GM12892 (cell line): ENCODE measurements at places on chromosomes 2 and 18.
A peak's percentile ranks its signal among the peaks of the same experiment; 100 is the strongest.

- DNase-seq, result no peak
Observed at GRCh38 chr2:96969321-96969720, 17.1 kb downstream of the FAM178B start.

DNA sequence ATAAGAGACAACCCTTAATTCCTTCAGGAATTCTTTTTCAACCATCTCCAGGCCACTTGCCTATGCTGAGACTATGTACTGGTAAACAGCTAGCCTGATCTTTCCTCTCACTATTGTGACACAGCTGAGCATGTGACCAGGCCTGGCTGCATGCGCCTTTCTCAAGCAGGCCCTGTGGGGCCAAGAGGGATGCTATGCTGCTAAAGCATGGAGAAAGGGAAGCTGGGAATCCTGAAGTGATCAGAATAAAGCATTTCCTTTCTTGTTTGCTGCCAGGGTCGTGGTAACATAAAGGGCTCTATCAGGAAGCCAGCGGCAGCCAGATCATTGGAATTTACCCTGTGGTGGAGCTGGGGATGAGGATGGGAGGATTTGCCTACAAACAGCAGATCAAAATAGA lies 29.8 kb upstream of the LCLAT1 start:
- no peak for DNase-seq

- no peak for DNase-seq
Observed at GRCh38 chr2:147442816-147443215, 402.0 kb upstream of the ACVR2A start.

DNA sequence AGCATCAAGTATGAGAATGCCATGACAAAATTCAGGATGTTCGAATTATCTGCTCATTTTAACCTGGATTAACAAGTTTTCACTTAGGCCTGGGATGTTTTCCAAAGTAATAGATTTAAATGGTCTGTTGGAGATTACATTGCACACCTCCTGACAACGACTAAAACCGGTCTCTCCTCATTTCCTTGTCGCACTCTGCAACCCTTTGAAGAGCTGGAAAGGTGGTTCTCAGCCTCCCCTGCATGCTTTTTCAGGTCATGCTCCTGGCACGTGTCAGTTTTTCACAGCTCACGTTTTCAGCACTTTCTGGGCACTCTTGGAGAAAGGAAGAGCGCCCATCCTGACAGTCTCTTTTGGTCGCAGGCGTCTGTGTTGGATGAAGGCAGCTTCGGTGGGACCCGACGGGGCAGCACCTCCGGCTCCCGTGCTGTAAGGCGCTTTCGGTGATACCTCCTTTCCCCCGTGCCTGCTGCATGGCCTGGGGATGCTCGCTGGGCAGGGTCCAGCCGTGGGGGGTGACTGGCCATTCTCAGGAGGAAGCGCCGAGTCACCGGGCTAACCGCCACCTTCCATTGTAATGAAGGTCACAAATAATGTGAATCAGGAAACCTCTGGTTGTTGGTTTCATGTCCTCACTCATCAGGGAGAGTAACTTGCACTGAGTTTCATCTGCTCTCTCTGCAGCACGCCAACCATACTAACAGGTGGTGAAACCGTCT lies 63.5 kb upstream of the RBM44 start:
- DNase-seq, result no peak

DNA sequence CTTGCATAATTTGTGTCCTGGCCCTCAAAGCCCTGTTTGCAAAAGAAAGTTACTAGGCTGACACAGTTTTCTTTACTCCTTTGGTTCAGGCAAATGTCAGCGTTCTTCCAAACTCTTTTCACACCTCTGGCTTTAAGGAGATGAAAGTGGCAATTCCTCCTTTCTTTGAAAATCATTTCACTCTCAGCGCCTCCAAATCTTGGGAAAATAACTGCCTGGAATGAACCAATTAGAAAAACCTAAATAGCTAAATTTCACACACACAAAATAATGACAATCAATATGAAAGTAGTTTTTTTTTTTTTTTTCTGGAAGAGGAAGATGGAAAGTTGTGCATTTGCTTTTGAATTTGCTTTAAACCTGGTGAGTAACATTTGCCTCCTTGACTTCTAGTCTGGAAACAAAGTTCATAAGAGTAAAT lies 1.7 kb downstream of the MEIS1 start:
- no peak for DNase-seq

DNA sequence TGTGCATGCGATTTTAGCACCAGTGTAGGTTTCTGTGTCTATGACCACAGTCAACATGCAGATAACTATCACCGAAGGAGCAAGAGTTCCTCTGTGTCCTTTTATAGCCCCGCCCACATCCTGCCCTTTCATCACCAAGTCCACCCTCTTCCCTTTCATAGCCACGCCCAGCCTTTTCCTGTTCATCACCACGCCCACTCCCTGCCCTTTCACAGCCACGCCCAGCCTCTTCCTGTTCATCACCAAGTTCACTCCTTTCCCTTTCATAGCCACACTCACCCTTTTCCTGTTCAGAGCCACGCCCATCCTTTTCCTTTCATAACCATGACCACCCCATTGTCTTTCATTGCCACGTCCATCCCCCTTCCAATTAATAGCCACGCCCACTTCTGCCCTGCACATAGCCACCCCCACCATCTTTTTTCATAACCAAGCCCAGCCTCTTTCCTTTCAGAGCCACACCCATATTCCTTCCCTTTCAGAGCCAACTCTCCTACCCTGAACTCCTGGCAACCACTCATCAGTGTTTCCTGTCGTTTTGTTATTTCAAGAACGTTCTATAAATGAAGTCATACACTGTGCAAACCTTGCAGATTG lies 273.9 kb downstream of the MYT1L start:
- DNase-seq, result no peak

- DNase-seq, result peak; percentile 65
Observed at GRCh38 chr18:8478166-8478967, 130.9 kb upstream of the RAB12 start.

- no peak for DNase-seq
Observed at GRCh38 chr18:67276638-67277037, 239.9 kb downstream of the DSEL start.

GRCh38 chr2:173216668-173217067 lies 138.0 kb upstream of the CDCA7 start:
- DNase-seq, result no peak

DNA sequence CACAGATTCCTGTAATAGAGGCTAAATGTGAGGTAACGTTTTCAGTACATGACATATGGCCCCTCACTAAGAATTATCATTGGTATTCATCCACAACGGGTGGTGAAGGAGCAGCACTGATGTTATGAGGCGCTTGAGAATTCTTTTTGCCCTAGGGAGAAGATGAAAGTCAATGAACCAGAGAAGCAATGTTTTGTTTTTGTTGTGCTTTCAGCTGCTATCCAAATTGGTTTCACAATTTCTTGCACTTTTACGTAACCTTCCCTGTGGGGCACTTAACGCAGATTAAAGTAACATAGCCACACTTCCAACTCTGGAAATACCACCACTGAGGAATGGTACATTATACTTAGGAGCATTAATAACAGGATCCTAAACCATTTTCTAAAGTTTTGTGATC lies 13.3 kb upstream of the CCDC85A start:
- DNase-seq, result no peak
